ENCODE measurements at places on chromosomes 12 and 14.

GRCh38 chr14:24845851-24846250 is 204.1 kb downstream of the STXBP6 start:
- no peak for DNase-seq

GRCh38 chr12:111040690-111041089 is 120.3 kb upstream of the MYL2 start:
- DNase-seq: no peak

DNA sequence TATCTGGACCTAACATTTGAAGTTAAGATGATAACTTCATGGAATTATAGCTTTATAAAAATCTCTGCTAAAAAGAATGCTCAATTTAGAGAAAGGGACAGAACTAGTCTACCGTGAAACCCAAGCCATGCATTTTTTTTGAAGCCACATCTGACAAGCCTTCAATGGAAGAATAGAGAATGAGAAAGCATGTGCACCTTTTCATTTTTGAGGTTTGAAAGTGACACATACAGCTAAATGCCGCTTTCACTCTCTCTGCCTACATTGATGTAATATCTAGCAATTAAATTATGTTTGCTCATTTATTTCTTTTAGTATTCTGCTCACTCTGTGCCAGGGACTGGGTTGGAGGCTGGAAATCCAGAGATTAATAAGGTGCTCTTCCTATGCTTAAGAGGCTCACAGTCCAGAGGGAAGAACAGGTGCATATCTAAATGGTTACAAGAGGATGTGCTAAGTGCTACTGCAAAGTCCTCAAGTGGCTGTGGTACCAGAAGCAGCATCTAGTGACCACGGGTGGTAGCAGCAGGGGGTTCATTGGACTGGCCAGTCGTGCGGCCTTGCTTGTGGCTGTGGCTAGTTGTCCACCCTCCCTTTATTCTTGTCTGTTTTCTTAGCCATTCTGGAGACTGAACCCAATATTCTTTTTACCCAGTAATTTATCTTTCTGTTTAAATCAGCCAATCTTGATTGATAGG is 60.4 kb downstream of the PPP1R36 start:
- no peak for DNase-seq

DNA sequence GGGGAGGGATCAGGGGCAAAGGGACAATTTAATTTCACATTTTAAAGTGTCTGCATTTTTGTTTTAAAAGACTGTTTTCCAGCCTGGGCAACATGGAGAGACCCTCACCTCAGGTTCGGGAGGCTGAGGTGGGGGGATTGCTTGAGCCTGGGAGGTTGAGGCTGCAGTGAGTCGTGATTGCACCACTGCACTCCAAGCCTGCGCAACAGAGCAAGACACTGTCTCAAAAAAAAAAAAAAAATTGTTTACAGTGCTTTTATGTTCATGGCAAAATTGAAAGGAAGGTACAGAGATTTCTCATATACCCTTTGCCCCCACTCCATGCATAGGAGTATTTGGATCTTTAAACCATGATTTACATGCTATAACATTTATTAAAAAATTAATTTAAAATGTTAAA is 16.4 kb upstream of the HVCN1 start:
- DNase-seq: no peak

DNA sequence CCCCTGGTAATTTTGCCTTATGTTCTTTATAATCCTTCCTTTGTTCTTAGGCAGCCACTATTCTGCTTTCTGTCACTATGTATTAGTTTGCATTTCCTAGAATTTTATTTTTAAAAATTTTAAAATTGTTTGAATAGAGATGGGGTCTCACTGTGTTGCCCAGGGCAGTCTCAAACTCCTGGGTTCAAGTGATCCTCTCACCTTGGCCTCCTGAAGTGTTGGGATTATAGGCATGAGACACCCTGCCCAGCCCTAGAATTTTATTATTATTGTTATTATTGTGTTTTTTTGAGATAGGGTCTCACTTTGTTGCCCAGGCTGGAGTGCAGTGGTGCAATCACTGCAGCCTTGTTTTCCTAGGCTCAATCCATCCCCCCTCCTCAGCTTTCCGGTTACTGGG is 2.6 kb downstream of the PTPN11 start:
- no peak for DNase-seq

GRCh38 chr12:59834659-59835474 is 239.0 kb downstream of the SLC16A7 start:
- no peak for DNase-seq

DNA sequence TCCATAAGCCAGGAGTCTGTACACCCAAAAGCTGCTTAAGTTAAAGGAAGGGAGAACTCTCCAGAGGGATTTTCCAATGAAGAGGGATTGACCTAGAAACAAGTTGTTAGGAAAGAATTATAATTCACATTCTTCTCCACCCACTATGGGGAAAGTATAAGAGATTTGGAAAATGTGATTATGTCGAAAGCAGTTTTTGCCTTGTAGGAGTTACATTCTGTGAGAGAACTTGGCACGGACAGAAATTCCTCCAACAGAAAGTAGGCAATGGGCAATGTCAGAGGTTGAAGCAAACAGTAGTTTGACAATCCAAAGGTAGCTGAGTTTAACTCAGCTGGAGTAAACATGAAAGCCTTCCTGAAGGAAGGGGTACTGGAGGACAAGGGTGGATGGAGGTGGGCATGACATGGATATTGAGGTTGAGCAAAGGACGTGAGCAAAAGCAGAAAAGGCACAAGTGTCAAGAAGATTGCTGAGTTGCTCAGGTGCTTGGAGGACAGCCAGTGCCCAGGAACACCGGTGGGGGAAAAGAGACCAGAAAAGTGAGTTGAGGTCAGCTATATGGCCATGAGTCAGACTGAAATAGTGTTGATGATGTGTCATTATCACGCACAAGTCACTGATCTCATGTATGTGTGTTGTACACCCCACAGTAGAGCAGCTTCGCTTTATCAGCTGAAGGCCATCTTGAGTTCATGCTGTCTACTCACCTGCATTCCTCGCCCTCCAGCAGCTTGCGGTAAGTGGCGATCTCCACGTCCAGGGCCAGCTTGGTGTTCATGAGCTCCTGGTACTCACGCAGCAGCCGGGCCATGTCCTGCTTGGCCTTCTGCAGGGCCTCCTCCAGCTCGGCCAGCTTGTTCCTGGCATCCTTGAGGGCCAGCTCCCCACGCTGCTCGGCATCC is 4.0 kb downstream of the KRT5 start:
- DNase-seq: no peak

DNA sequence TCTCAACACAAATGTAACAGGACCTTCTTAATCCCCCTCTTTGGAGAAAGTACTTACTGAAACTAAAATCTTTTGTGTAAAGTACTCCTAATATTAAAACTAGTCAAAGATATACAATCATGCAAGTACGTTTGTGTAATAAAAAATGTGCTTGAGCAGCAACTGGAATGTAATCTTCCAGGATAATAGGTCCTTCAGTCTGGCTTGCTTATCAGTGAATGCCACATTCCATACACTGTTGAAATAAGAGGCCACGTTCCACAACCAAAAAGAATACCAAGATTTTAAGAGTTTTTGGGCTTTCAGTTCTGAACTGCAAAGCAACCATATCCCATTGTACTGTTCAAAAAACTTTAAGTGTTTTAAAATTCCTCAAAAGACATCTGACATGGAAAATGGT is 26.2 kb upstream of the GRIN2B start:
- no peak for DNase-seq

GRCh38 chr14:102777711-102778337 is 575 bp downstream of the TRAF3 start:
- peak; percentile 49 for DNase-seq

- DNase-seq: peak; percentile 41
Observed at GRCh38 chr14:73457041-73457923, 1.1 kb downstream of the NUMB start.

- DNase-seq: no peak
Observed at GRCh38 chr14:52265253-52265652, 2.2 kb upstream of the PTGDR start.

DNA sequence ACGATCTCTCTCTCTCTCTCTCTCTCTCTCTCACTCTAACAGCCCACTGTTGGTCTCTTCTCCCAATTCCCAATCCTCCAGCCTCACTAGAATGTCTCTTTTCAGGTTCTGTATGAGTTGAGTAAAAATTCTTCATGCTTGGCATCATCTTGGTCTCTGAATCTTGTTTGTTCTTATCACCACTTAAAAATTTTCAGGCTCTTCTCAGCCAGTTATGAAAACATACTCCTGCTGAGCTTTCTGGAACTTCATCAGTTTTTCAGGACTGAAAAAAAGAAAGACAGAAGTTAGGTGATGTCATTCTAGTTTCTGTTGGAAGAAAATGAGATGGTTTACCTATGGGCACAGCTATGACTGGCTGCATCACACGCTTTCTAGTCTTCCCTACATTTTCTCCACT is 11.5 kb upstream of the IL22 start:
- DNase-seq: no peak
